ENCODE measurements at places on chromosomes 11 and 22.

DNA sequence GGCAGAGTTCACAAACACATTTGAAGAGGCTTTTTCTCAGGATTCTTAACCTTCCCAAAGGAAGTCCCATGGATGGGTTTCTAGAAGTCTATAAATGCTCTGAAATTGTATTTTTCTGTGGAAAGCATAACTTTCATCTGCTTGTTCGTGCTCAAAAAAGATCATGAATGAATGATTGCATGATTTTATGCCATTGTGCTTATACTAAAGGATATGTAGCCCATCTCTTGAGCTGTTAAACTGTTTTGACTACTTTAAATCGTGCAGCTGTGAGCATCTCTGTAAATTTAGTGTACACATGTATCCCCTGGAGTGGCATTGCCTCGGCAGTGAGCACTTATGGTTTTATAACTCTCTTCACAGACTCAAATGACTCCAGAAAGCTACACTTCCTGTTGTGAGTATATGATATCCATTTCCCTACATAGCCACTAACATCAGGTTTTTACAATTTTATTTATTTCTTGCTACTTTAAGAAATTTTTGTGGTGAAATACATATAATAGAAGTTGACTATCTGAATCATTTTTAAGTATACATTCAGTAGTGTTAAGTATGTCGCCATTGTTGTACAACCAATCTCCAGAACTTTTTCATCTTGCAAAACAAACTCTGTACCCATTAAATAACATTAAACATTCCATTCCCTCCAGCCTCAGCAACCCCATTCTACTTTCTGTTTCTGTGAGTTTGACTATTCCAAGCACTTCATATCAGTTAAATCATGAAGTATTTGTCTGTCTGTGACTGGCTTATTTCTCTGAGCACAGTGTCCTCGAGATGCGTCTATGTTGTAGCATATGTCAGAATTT is 8.0 kb downstream of the NEAT1 start:
- no peak for DNase-seq

- no peak for DNase-seq
Measured at GRCh38 chr11:16806791-16807190, 68.3 kb downstream of the C11orf58 start.

- no peak for DNase-seq
Measured at GRCh38 chr11:47278058-47278457, 8.1 kb downstream of the MADD start.

- DNase-seq: no peak
Measured at GRCh38 chr11:116596346-116597260, 176.2 kb downstream of the BUD13 start.

GRCh38 chr11:14669958-14670357 is 26.4 kb downstream of the PDE3B start:
- no peak for DNase-seq

GRCh38 chr11:114291842-114292680 is 4.1 kb upstream of the NNMT start:
- DNase-seq: no peak

DNA sequence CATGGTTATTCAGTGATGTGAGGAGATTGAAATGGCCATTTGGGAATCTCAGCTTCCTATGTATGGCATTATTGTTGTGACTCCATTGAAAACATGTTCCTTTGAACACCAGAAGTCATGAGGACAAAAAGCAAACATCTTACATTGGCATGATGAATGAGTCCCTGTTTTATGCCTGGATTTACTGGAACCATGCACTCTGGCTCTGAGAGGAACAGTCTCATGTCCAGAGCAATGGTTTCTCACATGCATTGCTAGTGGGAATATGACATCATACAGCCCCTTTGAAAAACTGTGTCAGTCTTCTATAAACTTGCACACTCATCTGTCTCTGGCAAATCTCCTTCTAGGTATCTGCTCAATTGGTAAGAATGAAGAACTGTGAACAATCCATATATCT is 3.4 kb upstream of the KDM4F start:
- no peak for DNase-seq

- DNase-seq: no peak
Measured at GRCh38 chr11:10856689-10857458, 979 bp downstream of the ZBED5 start.

GRCh38 chr11:13029872-13030271 is 20.8 kb downstream of the RASSF10 start:
- no peak for DNase-seq

GRCh38 chr11:132921597-132921996 is 610.7 kb downstream of the OPCML start:
- no peak for DNase-seq

- no peak for DNase-seq
Measured at GRCh38 chr11:12100841-12101242, 9.5 kb upstream of the MICAL2 start.

GRCh38 chr11:68189888-68190287 is 23.2 kb downstream of the KMT5B start:
- no peak for DNase-seq

GRCh38 chr11:114207096-114207495 is 89.1 kb upstream of the NNMT start:
- DNase-seq: no peak

- no peak for DNase-seq
Measured at GRCh38 chr11:5546457-5546856, 1.9 kb downstream of the OR52H1 start.

DNA sequence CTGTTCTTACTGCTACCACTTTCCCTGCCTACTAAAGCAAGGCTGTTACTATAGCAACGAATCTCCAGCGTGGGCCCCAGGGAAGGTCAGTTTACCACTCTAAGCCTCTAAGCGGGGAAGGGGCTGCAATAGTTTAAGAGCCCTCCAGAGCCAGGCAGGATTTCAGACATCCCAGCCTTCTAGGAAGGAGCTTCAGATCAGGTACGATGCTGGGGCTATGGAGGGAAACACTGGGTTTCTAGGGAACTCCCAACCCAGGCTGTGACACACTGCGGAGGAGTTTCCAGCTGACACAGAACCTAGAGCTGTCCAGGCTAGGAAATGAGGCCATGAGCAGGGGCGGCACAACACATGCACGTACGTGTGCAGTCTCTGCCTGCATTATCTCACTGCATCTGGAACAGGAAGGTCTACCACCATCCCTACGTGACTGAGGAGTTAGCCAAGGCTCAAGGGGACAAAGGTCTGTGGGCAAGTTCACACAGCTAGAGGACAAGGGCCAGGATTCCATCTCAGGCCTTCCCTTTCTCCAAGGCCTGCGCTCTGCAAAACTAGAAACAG is 20.4 kb downstream of the HPS4 start:
- DNase-seq: no peak

DNA sequence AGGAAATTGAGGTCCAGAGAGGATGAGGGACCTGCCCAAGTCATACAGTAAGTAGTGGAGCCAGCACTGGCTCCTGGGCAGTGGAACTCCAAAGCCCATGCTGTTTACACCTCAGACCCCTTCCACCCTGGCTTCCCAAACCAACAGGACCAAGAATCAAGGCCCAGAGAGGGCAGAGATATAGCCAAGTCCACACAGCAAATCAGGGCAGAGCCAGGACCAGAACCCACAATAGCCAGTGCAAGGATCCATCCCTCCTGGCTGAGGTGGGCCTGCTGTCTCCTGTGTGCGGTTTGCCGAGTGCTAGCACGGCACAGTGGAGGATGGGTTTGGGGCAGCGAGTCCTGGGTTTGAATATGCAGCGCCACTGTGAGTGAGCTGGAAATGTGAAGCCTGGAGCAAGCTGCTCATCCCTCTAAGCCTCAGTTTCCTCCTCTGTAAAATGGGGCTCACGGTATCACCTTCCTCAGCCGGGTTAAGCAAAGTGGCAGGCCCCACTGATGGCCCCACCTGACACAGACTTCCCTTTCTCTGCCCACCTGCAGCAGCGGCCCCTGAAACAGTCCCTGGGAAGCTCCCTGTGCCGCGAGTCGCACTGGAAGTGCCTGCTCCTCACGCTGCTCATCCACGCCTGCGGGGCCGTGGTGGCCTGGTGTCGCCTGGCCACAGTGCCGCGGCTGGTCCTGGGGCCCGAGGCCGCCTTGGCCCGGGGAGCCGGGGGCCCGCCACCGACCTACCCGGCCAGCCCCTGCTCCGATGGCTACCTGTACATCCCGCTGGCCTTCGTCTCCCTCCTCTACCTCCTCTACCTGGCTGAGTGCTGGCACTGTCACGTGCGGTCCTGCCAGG is 2.3 kb downstream of the TMEM151A start:
- no peak for DNase-seq

DNA sequence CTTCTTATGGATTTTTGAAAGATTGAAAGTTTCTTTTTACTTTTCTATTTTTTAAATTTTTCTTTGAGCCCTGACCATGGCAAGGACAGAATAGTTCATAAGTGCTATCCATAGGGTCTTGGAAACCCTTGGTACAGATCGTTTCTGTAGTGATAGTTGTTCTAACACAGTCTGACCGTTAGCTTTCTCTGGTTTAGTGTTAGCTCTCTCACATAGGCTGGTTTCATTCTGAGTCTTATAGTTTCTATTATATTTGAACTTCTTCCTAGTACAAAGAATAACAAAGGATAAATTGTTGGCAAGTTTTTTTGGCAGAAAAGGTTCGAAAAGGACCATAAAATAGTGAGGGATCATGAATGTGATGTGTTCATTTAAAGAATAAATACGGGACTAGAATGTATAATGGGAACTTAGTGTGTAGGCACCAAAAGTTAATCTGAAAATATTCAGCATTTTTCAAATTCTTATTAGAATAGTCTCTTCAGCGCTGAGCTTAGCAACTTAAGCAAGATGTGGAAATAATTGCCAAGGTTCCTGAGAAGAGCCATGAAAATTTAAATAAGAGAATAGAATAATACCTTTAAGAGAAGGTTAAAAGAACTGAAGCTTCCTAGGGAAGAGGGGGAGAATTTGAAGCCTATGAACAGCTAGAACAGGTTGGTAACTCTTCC is 24.1 kb downstream of the FDX1 start:
- no peak for DNase-seq

Data from stimulated activated effector memory CD8-positive, alpha-beta T cell treated with anti-CD3 and anti-CD28 coated beads, Interleukin-12 subunit alpha, Interleukin-12 subunit beta, amount 100 ng/mL, for 72 hours (primary cell).